ENCODE measurements at places on chromosomes 5 and 9.

DNA sequence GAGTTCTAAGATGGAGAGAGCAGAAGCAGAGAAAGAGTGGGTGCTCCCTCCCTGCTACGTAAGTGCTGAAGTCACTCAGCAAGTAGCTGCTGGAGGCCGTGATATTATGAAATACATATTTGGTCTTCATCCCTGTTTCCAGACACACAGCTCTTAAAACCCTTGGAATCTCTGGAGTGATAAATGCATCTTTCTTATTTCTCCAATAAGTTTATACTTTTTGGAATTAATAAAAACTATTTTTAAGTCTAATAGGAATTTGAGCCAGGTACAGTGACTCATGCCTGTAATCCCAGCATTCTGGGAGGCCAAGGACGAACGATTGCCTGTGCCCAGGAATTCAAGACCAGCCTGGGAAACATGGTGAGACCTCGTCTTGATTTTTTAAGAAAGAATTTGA, 60.6 kb downstream of the AUH start:
- peak; percentile 91 for ATAC-seq

DNA sequence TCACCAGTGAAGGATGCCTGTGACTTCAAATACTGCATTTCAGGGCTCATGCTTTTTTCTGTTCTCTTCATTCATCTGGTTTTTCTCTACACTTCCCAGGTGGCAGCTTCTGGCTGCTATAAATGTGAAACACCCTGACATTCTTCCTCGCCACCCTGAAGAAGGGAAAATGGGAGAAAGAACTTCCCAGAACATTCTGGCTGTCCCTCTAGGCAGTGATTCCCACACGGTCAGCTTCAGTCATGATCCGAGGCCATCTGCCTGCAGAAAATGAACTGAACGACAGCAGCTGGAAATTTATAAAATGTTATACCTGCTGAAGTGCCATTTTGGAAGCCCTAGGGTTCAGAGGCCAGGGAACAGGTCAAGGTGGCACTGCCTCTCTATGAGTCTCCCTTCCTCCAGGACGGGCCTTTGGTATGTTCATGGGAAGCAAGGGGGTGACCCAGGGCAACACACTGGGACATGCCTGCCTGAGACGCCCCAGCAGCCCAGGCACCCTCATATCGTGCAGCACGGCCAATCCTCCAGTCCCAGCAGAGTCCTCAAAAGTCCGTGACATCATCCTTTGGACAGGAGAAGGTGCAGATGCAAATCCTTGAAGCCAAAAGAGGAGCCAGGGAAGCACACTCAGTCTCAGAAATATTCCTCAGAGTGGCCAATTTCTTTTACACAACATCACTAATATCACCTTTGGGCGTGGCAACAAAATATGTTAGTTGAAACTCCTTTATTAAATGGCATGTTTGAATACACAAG, 107.1 kb downstream of the SEMA5A start:
- no peak for ATAC-seq

- no peak for ATAC-seq
Measured at GRCh38 chr5:120982351-120982750, 518.3 kb downstream of the PRR16 start.

DNA sequence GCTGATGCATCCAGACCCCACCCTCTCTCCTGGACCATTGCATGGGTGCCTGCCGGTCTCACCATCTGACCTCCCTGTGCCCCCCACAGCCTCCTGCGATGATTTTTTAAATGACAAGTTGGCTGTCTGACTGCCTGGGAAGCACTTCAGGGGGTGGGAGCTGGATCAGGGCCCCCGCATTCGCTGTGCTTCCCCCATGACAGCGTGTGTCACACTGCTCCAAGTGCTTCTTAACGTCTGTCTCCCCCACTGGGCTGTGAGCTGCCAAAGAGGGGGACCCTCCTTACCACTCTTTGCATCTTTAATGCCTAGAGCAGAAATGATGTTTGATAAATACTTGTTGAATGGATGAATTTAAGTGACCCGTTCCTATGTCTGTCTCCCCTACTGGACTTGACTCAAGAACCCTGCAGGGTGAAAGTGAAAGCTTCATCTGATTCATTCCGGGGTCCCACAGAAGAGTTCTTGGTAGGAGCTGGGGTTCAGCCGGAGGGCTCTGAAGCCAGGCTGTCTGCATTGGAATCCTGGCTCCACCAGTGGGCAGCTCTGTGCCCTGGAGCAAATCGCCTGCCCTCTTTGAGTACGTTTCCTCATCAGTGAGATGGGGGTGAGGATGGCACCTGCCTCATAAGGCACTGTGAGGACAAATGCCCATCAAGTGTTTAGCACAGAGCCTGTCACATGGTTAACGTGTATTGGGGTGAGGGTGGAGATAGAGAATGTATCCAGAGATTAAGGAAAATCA, 7.6 kb upstream of the EGR1 start:
- no peak for ATAC-seq

GRCh38 chr9:72013292-72013760, 47.1 kb downstream of the C9orf57 start:
- ATAC-seq: no peak

GRCh38 chr5:133029416-133029815, 3.1 kb upstream of the ZCCHC10 start:
- ATAC-seq: no peak

DNA sequence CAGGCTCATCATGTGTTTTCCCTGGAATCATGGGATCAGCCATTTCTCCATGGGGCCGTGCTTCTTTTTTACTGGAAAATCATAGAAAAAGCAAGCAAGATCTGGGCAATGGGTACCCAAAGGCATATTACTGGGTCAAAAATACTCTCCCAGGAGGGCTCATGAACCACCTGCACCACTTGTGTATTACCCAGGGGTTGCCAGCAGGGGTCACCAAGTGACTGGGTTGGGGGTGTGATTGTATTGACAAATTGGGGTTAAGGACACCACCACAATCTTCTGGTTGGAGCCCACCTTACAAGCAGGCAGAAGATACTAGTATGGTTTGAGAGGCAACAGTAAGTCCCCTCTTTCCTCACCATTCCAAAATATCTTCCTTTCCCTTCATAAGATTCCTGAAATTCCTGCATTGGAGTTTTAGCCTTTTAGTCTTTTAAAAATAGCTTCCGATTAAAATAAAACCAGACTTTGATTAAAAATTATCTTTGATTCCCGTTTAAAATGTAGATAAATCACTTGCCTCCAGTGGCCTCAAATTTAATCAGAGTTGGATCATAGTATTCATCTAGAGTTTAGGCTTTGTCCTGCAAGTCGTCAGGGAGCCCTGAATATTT, 603.3 kb downstream of the KIF4B start:
- ATAC-seq: no peak

- no peak for ATAC-seq
Measured at GRCh38 chr9:133924453-133924852, 67.7 kb downstream of the VAV2 start.

DNA sequence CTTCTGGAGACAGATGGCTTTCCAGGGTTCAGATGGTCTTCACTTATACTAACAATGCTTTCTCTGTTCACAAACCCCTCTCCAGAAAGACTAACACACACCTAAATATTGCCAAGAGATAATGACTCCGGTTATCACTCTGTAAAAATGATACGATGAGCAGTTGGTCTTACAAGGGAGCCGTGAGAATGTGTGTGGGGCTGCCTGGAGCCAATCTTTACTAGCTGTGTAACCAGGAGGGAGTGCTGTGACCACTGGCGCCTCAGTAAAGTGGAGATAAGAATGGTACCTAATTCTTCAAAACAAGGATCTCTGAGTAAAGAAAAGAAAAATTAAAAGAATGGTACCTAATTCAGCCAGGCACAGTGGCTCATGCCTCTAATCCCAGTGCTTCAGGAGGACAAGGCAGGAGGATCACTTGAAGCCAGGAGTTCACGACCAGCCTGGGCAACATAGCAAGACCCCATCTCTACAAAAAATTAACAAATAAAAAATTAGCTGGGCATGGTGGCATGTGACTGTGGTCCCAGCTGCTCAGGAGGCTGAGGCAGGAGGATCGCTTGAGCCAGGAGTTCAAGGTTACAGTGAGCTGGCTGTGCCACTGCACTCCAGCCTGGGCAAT, 39.9 kb upstream of the IL17B start:
- no peak for ATAC-seq

- peak; percentile 61 for ATAC-seq
Measured at GRCh38 chr5:72355706-72356299, 35.6 kb downstream of the PTCD2 start.

DNA sequence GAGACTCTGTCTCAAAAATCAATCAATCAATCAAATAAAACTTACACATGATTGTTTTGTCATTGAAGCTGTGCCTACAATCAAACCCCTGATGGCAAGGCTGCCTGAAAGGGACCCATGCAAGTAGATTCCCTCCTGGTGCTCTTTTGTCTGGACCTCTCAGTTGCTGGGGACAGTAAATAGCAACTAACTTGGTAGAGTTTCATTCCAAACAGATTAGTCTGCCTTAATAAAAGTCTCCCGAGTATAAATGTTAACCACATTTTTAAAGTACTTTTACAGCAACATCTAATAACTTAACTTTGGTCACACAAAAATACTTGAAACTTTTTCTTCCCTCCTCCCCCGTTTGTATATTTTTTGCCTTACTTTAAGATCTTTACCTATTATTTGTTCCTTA, 105.5 kb downstream of the FEM1C start:
- no peak for ATAC-seq

DNA sequence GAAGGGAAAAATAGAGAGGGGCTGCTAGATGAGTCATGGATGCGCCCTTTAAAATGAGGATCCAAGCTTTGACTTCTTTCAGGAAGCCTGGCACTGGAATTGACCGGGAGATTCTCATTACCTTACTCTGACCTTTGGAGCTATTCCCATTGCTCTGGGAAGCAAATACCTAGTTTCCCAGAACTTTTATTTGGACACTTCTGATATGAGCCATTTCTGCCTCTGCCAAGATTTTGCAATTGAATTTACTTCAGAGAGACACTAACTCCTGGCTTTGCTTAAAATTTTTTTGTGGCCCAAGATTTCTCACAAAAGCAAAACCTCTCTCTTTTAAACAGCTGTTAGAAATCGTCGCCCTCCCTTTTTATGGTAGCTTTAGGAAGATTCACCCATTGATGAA, 15.7 kb upstream of the AGXT2 start:
- peak; percentile 66 for ATAC-seq

GRCh38 chr5:122788371-122788770, 13.5 kb downstream of the SNX2 start:
- no peak for ATAC-seq

- ATAC-seq: no peak
Measured at GRCh38 chr9:117979914-117980313, 275.7 kb downstream of the TLR4 start.

DNA sequence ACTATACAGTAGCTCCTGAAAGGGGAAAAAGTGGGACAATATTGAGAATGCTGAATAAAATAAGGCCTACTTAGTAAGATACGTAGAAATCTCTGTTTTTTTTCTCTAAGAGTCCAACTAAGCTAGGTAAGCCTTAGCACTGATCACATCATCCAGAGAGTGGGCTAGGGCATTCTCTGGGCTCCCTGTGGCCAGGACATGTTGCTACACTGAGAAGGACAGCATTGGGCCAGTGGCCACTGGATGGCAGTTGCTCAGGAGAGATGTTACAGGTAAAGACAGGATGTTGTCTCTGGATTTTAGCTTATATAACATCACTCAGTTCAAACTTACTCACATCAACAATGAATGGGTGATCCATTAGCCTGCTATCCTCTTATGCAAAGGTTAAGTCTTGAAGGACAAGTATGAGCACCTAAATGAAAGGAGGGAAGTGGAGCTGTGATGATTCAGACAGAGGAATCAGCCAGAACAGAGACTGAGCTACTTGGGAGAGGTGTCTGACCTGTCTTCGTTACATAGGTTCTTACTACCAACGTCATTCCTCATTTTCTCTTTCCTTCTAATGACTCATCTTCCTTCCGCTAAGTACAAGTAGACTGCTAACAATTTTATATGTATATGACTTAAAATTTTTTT, 226.6 kb upstream of the ADCY2 start:
- ATAC-seq: no peak

DNA sequence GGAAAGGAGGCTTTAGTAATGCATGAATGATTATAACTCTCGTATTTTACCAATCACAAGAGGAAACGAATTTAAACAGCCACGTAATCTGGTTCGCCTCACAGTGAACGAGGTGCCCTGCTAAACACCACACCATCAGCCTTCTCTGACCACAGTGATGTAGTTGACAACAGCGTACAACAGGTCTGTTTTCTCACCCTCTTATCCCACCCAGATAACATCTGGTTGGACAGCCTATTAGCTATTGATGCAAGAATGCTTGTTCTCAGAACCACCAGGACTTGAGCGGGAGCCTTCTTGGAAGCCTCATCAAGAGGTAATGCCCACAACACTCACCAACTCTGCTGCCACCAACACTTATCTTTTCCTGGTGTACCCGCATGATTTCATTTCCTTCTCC, 23.3 kb downstream of the SLC1A3 start:
- no peak for ATAC-seq

DNA sequence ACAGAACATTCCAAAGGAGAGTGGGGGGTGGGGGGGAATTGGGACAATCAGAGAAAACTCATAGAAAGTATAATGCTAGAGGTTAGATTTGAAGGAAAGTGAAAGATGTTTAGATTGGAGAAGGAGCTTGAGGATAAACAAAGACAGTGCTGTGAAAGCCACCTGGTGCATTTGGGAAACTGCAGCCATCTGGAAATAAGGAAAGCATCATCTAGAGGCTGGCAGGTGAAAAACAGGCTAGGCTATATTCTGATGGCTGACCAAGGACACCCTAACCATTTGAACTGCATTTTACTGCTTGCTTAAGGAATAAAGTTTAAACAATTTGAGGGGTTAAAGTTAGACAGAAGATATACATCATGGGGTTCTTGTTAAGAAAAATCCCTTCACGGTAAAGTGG, 296.4 kb downstream of the CETN3 start:
- ATAC-seq: no peak

GRCh38 chr5:59249160-59249559, 644.4 kb downstream of the PDE4D start:
- no peak for ATAC-seq

- no peak for ATAC-seq
Measured at GRCh38 chr9:137202966-137203365, 2.4 kb upstream of the TPRN start.

DNA sequence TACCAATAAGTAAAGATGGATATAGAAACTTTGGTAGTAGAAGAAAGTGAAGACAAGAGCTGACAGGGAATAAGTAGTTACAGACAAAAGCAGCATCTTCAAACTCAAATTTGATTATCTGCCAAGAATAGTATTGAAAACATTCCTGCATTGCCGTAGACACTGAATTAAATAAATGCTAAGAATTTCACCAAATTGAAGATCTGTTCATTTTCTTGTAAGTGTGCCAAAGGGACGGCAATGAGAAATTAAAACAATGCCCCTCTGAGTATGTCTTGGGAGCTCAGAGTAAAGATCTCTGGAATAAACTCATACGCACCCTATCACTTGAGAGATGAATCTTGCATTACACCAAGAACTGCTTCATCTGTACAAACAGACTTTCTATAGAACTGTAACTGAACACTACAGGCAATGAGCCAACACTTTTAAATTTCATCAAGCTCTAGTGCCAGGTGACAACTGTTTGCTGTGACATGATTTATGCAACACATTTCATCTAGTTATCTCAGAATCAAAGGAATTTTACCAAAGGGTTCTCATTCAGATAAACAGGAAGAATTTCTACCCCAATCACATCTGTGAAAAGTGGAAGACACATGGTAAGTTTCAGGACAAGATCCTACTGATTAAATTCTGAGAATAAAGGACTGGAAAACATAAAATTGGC, 66.9 kb downstream of the RFX3 start:
- no peak for ATAC-seq

- no peak for ATAC-seq
Measured at GRCh38 chr9:5515261-5515650, 4.9 kb downstream of the PDCD1LG2 start.
